Endodermal cell (in vitro differentiated cells): ENCODE measurements at places on chromosomes 11 and 22. TPM values are rescaled to one million over a fixed set of nuclear protein-coding genes. Genes with fewer than 3 reads are reported as not detected.

The SLC22A8 gene
- 0.22 TPM in 1 of 3 replicates, not detected in the others for total RNA-seq

The CELSR1 gene
- 27.6 and 34.1 TPM in 2 replicates for total RNA-seq

The TPBGL gene
- total RNA-seq, result 1.4 TPM in 1 of 3 replicates, not detected in the others

The GCAT gene
- 22.8 to 26.2 TPM (median 23.0 TPM) in 3 replicates for total RNA-seq

DNA sequence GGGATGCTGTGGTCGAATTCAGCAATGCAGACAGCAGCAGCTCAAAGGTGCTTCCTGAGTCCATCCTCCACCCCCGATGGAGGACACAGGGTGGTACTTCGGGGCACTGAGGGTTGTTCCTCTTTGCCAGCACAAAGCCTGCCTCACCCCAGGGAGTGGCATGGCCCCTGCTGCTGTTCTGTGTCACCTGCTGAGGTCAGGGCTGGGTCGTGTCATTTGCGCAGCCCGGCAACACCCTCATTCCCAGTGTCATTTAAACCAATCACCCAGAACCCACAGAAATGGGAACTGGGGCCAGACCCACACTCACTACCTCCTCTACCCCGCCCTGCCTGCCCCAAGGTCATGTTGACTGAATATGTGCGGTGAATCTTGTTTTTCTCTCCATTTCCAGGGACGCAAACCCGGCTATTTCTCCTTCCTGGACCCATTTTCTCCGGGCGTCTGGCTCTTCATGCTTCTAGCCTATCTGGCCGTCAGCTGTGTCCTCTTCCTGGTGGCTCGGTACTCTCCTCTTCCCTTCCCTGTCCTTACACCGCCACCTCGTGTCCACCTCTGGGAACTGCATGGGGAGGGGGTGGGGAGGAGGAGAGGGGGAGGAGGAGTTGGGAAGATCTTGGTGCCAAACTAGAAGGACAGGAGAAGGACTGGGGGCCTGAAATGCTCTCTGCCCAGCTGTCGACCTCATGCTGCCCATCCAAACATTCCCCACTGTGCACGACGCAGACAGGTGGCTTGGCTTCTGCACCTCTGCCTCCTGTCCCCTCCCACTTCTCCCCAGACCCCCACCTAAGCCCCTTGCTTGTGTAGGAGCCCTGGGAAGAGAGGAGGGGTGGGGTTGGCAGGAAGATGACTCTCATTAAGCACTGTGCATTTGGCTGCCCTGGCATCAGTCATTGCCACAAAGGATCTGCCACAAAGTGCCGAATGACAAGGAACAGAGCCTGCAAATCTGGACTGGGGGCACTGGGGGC is 71.2 kb upstream of the TBCEL start:
- peak; percentile 99 for DNase-seq

DNA sequence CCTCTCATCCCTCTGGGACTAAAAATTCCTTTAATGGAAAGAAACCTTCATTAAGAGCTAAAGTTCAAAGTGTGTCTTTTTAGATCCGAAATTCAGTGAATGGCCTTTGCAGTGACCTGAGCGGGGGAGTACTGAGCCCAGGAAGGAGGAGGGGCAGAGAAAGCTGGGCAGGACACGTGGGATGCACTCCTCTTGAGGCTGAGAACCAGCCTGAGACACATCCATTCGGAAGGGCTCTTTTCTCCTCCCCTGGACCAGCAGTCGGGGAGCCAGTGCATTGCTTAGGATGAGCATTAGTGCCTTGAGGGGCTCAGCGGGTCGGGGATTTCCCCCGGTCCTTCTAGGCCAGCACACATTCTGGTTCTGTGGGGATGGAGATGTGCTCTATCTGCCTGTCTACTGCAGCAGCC is 258.9 kb upstream of the B3GAT1 start:
- peak; percentile 41 for DNase-seq

GRCh38 chr22:39278040-39278439 is 33.3 kb upstream of the PDGFB start:
- no peak for DNase-seq

GRCh38 chr11:8426076-8426475 is 162.4 kb upstream of the LMO1 start:
- DNase-seq, result no peak

DNA sequence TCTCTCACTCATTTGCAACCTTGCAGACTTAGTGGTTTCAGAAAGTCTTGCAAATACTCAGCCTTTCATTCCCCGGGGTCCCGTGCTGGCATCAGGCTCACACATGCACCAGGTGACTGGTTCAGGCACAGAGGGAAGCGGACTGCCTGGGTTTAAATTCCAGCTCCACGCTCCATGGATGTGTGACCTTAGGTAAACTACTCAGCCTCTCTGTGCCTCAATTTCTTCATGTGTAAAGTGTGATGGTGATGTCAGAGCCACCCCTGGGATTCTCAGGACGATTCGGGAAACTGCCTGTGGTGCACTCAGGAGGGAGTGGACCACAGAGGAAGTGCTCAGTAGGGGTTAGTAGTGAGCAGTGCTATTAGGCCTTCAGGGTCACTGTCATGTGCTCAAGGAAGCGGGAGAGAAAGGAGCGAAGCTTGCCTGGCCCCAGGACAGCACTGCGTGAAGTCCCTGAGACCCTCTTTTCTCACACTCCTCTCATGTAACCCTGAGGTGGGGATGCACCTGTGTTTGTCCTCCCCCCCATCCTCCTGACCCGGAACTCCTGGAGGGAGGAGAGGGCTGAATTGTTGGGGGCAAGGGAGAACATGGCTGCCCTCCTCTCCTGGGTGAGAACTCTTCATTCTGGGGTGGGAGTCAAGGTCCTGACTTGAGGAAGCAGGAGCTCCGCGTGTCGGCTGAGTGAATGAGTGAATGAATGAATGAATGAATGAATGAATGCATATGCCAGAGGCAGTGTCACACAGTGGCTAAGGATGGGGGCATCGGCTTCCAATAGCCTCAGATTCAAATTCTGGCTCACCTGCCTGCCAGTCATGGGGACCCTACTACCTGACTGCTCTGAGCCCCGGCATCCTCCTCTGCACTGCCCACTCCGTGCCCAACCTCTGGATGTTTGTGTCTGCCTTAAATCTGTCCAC is 14.4 kb upstream of the UPK3A start:
- DNase-seq, result no peak

DNA sequence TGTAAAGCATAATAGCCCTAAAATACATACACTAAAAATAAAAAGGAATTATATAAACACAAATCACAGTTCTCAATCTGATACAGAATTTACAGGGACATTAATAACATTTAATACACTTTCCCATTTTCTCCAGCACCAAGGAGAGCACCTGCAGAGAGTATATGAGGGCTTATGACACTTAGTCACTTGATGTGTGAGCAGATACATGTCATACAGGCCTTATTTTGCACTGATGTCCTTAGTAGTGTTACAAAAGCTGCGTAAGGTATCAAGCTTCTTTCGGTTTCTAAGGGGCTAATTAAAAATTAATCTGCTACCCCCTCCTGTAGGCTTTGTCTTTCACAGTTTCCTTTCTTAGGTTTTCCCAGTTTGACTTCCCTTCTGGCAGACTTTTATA is 61.3 kb downstream of the TRIM44 start:
- no peak for DNase-seq

GRCh38 chr11:91952056-91952455 is 272.6 kb upstream of the FAT3 start:
- DNase-seq, result no peak

GRCh38 chr11:44255406-44256071 is 54.4 kb downstream of the ALX4 start:
- DNase-seq, result no peak
